RWPE2 (cell line): ENCODE measurements at places on chromosomes 2 and 18.

- no peak for DNase-seq
These were observed 17.3 kb downstream of the BCL2 start for GRCh38 chr18:63302220-63302619.

- no peak for DNase-seq
These were observed 55.6 kb downstream of the PKP4 start for GRCh38 chr2:158512323-158512722.

DNA sequence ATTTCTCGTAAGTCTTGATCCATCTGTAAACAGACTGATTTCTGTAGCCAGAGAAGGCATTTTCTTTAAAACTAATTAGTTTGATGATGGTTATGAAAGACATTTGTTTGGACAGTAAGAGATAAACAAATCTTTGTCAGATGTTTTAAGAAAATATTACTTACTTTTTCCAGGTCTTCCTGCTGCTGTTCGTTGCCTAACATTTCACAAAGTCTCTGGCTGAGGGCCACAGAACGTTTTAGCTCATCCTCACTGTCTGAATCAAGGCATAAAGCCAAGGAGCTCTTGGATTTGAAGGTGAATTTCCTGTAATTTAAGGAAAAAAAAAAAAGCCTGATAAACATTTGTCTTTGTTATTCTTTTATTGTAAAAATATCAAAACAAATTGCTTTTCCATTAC lies 57.8 kb downstream of the VIL1 start:
- DNase-seq, result no peak

- DNase-seq, result no peak
These were observed 31.6 kb upstream of the SNORC start for GRCh38 chr2:232838406-232838874.

GRCh38 chr2:171342067-171342413 lies 91.8 kb downstream of the METTL8 start:
- no peak for DNase-seq

DNA sequence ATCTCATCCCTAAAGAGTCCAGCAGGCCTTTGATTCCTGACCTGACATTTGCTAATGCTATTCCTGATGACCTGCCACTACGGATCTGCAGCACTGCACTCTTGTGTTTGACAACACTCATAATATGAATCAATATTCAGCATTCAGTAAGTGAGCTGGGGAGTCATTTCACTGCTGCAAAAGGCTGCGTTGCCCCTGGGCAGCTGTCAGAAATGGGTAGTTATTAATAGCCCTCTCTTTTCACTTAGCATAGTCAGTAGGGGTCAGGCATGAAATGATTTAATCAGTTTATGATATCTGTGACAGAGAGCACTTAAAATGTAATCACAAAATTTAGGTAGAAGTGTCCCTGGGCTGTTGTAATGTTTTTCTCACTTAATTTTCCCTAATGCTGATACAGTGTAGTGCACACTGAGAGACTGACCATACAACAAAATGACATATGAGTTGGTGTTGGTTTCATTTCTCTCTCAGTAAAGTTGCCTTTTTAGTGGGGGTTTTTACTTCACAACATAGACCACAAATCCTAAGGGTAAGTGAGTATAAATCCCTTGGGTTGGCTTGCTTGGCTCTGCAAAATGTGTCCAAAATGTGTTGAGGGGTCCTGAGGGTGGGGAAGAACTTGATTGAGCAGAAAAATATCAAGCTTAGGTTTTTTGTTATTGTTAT lies 184.8 kb downstream of the CAMKMT start:
- DNase-seq, result no peak

DNA sequence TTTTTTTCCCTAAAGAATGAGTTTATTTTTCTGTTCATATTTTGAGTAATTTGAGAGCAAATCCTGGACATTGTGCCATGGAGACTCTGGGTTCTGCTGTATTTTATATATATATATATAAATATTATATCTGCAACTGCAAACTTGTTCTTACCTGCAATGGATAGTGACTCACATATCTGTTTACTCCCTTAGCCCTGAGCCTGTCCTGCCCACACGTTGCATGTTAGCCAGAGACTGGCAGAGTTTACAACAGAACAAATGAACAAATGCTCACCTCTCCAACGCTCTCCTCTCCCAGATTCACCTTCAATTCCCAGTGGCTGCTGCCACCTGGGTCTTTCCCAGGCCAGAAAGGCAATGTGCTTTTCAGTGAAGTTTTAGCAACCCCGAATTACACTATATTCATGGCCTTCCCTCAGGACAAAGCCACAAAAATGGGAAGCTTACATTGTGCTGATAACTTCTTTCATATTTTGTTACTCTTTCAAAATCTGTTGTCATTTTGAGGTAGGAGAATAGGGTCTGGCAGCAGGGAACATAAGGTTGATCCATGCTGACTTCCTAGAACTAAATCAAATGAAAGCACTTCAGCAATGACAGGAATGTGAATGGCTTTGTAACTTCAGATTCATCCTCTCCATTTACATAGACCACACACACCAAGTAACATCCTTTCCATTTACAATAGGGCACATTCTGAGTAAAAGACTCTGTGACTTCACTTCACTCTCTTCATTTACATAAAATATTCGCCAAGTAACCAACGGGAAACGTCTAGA lies 105.4 kb upstream of the FAM110C start:
- no peak for DNase-seq

DNA sequence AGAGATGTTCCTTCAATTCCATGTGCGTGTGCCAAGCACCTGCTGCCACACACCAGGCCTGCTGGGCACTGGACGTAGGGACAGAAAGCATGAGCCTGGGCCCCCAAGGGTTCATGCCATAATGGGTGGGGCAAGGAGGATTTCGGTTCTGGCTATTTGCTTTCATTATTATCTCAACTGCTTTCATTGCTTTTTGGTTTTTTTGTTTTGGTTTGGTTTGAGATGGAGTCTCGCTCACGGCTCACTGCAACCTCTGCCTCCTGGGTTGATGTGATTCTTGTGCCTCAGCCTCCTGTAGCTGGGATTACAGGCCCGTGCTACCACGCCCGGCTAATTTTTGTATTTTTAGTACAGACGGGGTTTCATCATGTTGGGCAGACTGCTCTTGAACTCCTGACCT lies 57.2 kb downstream of the SF3B1 start:
- no peak for DNase-seq

GRCh38 chr2:3535467-3535793 lies 16.1 kb upstream of the ADI1 start:
- DNase-seq, result no peak

- no peak for DNase-seq
These were observed 146.3 kb upstream of the L3MBTL4 start for GRCh38 chr18:6561016-6561415.

GRCh38 chr2:70473101-70473722 lies 80.4 kb downstream of the TGFA start:
- no peak for DNase-seq

DNA sequence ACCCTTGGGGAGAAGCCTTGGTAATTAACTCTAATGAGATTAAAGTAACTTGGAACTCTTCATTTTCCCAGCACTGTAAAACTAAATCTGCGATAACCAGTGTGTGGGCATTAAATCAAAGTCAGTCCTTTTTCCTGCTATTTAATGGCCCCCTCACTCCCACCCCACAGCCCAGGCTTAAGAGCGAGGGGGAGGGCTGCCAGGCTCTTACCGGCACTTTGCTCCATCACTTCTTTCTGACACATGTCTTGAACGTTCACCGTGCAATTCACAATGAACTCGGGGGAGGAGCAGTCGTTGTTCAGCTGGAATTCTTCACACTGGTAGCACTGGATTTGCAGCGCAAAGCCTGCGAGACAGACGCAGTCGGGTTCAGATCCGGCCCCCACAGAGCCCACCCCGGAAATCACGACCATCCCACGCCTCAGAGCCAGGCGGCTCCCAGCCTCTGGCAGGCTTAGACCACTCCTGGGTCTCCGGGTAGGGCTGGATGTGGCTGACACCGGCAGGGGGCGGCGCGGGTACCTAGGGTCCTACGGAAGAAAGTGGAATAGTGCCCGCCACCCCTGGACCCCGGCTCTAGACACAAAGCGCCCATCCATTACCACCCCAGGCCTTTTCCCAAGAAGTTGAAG lies 1.7 kb downstream of the LYPD1 start:
- no peak for DNase-seq

GRCh38 chr18:76335859-76336640 lies 159.0 kb downstream of the ZNF516 start:
- DNase-seq, result no peak

GRCh38 chr2:234273887-234274584 lies 222.8 kb downstream of the ARL4C start:
- DNase-seq, result no peak

DNA sequence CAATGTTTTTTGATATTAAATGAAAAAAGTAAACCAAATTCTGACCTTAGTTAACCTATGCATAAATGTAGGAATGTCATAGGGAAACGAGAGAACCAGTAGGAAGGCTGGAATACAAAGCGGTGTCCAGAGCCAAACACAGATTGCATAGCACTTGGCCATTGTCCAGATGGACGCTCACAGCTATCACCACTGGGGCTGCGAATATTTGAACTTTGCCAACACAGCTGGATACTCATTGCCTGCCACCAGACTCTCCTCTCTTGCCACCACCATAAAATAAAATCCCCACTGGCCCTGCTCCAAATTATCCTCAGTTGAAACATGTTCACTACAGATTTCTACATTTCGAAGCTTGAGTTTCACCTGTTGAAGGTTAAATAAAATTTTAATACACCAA lies 159.3 kb upstream of the GULP1 start:
- no peak for DNase-seq

GRCh38 chr2:206836722-206837121 lies 71.3 kb downstream of the FASTKD2 start:
- DNase-seq, result no peak

DNA sequence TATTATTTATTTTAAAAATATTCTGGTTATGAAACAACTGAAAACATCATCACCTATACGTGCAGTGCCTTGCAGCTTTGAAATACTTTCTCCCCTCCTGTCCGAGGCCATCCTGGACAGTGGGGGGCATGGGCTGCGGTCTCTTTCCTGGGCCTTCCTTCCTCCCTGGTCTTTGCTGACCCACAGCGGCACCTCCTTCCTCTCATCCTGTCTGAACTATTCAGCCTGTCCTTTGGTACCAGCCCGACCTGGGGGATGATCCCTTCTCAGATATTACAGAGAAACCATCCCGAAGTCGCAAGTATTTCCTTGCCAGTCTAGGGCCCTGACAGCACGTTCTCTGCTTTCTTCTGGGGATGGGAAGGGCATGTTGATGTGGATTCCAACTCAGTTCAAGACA lies 736.6 kb upstream of the HS6ST1 start:
- DNase-seq, result no peak

- DNase-seq, result no peak
These were observed 5.3 kb downstream of the EPB41L3 start for GRCh38 chr18:5538544-5538943.

DNA sequence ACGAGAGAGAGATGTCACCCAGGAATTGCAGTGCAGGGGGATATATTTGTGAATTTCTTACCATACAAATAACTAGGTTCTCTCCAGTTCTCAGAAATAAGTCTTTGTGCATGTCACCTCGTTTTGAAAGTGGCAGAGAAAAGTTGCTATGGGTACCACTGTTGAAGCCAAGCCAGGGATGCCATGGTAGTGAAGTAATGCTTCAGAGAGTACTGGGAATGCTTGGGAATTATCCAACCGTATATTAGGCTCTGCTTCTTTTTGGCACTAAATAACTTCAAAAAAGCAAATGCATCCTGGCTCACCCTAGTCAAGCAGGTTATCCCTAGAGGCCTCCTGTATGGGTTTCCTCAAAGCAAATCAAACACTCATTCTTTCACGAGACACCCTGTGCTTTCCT lies 50.7 kb upstream of the DDX18 start:
- no peak for DNase-seq

GRCh38 chr18:11520536-11520935 lies 88.9 kb upstream of the SLC35G4 start:
- DNase-seq, result no peak

GRCh38 chr2:205717999-205718398 lies 35.7 kb downstream of the NRP2 start:
- DNase-seq, result no peak

GRCh38 chr2:236993-237539 lies 26.8 kb downstream of the SH3YL1 start:
- DNase-seq, result no peak

DNA sequence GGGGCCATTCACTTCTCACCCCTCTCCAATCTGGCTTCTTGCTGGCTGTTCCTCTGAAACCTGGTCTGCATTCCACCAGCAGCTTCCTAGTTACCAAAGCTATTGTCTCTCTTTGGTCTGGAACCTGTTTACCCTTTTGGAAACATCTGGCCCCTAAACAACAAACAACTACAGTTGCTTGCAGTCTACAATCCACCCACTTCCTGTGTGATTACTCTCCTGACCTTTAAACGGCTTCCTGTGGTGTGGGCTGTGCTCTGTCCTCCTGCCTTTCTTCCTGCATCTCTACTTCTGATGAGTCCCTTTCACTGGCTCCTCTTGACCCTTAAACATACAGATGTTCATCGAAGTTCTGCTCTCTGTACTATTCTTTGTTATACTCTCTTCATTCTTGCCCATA lies 303.8 kb downstream of the TDRD15 start:
- no peak for DNase-seq

DNA sequence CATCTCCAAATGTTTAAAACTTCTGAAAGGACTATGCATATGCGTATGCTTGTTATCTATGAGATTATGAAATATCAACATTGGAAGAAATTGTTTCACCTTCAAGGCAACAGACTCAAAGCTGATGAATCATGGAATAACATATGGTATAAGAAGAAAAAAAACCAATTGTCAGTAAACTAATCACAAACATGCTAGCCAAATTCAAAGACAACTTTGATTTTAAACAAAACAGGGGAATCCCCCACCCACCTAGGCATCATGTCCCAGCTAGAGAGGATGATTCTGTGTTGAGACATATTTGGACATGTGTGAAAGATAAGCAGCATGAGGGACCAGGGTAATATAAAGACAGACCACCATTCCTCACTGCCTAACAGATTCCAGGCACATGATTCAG lies 147.7 kb downstream of the WDPCP start:
- DNase-seq, result no peak

GRCh38 chr2:3683748-3684454 lies 19.5 kb upstream of the DCDC2C start:
- DNase-seq, result no peak

- no peak for DNase-seq
These were observed 65.2 kb downstream of the COPS8 start for GRCh38 chr2:237150831-237151375.
